ENCODE measurements at places on chromosomes 1 and 21.

DNA sequence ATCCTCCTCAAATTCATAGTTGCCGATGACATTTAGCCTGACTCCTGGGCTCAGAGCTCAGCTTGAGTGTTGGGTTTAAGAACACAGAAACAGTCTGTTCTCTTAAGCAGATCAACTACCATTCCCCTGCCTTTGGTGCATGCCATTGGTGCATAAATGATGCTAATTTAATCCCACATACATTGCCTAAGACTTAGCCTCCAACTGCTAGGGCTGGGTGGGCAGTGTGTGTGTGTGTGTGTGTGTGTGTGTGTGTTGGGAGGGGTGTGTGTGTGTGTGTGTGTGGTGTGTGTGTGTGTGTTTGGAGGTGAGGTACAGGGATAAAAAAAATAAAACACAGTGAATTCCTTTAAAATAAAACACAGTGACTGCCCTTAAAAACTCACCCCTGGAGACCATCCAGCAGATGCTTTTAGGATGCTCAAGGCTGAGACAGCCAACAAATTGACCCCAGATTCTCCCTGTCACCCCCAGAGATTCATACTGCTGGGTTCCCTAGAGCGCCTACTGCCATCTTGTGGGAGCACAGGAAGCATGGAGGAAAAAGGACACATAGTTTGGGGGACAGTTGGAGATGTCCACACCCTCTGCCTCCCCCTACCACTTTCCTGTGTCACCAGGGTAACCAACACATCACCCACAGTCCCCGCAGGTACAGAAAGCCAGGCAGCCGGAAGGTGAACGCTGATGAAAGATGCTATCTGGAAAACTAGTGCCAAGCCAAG is 30.6 kb downstream of the KLHDC7A start:
- DNase-seq: no peak

- DNase-seq: no peak
Observed at GRCh38 chr1:53326598-53327181, 1.2 kb downstream of the LRP8 start.

- DNase-seq: no peak
Observed at GRCh38 chr21:25586791-25587190, 20.5 kb downstream of the MRPL39 start.

- no peak for DNase-seq
Observed at GRCh38 chr1:152164517-152165136, 5.6 kb upstream of the RPTN start.

DNA sequence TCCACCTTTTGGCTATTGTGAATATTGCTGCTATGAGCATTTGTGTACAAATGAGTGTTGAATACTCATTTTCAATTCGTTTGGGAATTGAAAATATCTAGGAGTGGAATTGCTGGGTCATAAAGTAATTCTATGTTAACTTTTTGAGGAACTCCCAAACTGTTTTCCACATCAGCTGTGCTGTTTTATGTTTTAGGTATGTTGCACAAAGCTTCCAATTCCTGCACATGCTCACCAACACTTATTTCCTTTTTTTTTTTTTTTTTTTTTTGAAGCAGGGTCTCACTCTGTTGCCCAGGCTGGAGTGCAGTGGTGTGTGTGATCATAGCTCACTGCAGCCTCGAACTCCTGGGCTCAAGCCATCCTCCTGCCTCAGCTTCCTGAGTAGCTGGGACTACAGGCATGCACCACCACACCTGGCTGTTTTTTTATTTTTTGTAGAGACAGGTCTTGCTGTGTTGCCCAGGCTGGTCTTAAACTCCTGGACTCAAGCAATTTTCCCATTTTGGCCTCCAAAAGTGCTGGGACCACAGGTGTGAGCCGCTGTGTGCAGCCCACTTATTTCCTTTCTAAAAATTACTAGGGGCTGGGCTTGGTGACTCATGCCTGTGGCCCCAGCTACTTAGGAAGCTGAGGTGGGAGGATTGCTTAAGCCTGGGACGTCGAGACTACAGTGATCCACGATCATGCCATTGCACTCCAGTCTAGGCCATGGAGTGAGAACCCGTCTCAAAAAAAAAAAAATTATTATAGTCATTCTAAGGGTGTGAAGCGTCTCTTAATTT is 33.4 kb downstream of the TMCC2 start:
- no peak for DNase-seq
